GM12892 (cell line): ENCODE measurements at places on chromosomes 2 and 18.
A peak's percentile ranks its signal among the peaks of the same experiment; 100 is the strongest.

GRCh38 chr18:69217196-69218000 lies 183.3 kb upstream of the DOK6 start:
- no peak for DNase-seq

DNA sequence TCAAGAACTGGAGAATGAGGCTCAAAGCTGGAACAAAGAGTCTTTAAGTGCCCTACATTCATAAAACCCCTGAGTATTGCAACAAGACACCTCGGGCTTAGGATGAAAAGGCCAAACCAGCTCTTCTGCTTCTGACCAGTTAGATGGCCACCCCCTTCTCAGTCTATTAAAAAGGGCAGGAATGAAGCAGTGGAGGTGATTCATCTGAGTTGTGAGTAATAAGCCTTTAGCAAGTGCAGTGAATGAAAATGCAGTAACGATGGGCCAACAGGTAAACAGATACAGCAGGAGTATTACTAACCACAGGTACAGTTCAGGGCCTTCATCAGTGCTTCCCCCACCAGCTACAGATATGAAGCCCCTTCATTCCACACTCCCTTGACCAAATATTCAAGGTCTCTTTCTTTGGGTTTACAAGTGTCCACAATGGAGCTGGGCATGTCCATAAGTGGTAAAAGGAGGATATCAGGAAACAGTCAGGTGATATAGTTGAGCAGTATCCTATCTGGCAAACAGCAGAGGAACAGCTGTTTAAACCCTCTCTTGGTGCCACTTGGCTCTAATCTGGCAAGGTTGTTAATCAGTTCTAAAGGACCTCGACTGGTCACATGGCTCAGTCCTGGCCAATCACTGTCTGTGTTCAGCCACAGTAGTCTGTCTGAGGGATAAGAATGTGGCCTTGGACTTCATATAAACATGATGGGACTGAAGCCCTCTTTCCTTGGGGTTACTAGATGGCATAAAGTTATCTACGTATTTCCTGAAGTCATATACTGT lies 17.8 kb downstream of the SERPINB13 start:
- DNase-seq, result no peak

GRCh38 chr2:174376967-174377366 lies 18.6 kb upstream of the SCRN3 start:
- no peak for DNase-seq

DNA sequence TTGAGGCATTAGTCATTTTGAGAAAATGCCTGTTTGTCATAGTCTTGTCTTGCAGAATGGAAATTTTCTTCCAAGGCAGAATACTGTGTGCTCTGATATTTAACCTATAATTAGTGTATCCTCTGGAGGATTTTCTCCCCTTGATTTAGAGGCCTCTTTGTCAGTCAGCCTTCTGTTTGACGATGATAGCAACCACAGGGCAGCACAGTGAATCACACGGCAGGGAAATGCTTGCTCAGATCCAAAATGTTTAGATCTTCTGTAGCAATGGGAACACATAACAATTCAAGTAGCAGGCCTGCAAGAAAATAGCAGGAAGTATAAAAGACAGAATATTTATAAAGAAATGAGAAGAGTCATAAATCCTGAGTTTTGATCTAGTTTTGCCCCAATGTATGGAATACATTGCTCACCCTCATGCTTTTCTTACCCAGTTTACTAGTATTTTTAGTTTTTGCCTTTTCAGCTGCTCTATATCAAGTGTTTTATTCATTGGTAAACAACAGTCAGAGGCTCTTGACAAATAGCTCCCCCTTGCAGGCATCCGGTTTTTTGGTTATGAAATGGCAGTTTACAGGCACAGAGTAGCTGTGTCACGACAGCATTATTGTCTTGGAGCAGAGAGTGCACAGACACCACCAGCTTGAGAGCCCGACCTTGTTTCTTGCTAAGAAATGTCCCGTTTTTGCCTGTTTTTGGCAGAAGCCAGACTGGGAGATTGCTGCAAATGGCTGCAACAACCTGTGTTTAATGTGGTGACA lies 185.1 kb downstream of the MYO3B start:
- DNase-seq, result no peak

GRCh38 chr18:8366070-8366469 lies 243.2 kb upstream of the RAB12 start:
- DNase-seq, result no peak

DNA sequence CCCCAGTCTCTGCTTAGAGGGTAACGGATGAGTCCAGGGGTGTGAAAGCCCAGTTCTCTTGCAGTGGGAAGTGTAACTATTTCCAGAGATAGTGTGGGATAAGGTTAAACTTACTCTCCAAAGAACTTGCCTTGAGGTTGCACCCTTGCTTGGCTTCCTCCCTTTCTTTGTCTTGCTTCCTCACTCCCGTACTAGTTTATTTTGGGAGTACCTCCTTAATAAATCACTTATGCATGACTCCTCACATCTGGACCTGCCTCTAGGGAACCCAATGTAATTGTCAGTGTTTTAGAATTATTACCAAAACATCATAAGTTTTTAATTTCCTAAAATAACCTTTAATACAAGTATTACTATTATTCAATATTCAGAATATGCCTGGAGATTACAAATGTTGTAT lies 35.2 kb downstream of the CPO start:
- no peak for DNase-seq

DNA sequence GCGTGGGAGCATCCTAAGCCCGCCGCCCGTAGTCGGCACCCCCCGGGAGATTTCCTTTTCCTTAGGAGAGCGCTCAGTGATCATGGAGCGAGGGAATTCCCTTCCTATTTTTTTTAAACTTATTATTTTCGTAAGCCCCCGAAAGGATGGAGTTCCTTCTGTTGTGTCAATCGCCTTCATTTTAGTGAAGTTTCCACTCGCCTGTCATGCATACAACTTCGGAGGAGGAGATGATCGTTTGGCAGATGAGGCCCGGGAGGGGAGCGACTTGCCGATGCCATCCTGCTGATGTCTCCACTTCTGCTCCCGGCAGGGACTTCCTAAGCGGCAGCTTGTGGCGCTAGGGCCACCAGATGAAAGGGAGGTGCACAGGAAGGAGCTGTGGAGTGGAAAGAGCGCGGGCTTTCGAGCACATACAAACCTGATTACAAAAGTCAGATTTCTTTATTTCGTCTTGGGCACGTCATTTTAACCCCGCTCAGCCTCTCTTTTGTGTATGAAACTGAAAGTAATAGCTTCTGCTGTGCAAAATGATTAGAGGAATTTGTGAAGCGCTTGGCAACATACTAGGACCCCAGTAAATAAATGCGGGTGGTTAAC lies at the start of gene ADGRF3:
Gene ADGRF3 (minus strand): TSS at position 336 of the 600 bp plus-strand sequence. CDS start 555 bp downstream, outside the sequence.
- DNase-seq, result peak; percentile 7

- DNase-seq, result no peak
Observed at GRCh38 chr2:137991078-137991477, 26.8 kb downstream of the HNMT start.

DNA sequence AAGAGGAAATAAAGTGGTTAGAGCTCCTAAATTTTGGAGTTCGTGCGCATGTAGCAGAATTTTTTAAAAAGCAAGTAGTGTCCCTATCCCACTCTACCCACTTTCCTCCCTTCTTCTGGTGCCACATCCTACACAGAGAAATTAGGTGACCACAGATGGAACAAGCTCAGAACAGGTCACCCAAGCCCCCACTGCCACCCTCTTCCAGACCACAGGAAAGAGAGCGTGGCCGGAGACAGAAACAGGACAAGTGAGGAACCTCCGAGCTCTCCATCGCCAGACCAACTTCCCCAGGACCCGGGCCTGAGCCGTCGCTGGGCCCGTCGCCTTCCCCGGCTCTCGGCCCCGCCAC lies 433 bp downstream of the NPC1 start:
- DNase-seq, result no peak

DNA sequence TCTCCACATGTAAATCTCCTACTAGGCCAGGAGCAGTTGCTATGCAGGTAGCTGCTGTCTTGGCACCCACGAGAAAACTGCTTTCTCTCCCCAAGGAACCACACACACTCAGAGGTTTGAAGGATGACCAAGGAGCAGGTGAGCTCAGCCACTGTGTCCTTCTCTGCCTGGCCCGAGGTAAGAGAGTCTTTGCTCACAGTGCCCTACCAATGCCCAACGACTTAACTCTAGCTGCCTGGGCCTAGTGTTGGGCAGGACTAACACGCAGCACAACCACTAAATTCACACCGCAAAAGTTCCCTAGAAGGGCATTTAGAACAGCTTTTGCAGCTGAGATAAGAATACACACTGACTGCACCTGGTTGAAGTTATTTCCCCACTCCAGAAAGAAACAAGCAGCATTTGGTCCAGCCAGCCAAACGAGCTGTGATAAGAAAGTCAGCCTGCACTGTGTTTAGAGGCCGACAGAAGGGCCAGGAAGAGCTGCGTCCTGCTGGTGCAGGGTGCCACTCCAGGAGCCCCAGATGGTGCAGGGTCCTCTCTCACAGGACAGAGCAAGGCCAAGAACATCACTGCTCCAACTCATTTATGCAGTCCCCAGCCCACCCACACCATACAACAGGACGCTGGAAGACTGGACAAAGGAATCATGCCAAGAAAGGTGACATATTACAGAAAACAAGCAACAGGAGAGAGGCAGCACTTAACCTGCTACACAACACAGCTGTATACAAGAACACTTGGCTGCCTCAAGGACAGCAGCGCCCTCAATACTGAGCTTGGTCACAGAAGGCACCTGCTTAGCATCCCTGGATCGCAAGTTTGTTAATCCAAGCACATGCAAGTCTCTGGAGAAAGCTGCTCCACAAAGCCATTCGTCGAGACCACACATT lies 12.5 kb downstream of the HDLBP start:
- no peak for DNase-seq

- no peak for DNase-seq
Observed at GRCh38 chr2:185664384-185664783, 74.2 kb upstream of the FSIP2 start.

GRCh38 chr2:11998218-11998617 lies 251.8 kb downstream of the LPIN1 start:
- DNase-seq, result no peak

DNA sequence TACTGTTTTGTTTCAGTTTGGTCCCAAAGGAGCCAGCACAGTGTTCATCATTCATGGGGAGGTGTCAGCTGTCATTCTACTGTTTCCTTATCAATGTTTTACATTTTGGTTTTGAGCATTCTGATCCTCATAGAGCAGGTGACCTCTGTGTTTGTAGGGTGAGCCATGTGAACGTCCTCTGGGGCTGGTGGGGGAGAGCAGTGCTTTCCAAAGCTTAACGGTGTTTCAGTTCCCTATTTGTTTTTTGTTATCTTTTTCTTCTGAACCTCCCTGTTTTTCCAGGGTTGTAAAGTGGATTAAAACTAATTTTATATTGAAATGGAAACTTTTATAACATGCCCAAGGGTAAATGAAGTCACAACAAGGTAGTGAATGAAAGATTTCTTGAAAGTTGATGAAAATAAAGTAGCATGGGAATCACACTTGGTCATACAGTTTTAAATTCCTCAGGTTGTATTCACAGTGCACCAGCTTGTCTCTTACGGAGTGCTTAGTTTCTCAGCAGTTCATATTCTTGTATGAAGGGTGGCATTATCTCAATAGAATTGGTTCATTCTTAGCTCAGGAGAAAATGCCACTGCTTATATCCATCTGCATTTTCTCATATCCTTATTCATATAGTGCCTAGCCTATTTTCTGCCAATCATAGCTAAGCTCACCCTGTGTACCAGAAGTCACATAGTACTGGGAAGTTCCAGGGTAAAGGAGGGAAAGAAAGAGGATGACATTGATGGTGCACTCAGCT lies 54.5 kb downstream of the MAP4K4 start:
- no peak for DNase-seq

DNA sequence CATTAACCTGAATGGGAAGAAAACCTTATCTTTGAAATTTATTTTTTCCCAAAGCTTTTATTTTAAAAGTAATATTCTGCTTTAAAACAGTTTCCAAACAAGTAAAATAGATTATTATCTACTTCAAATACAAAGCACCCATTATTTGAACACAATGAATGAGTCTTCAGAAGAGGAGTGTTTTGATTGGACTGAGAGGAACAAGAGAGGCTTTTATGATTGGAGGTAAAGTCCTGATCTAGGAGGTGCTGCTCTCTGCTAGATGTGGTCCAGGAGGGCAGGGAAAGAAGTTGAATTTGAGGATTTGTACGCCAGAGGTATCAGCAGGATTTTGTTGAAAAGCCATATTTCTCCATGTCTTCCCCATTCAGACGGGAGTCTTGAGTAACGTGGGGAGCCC lies 900.7 kb downstream of the SOCS6 start:
- DNase-seq, result no peak

DNA sequence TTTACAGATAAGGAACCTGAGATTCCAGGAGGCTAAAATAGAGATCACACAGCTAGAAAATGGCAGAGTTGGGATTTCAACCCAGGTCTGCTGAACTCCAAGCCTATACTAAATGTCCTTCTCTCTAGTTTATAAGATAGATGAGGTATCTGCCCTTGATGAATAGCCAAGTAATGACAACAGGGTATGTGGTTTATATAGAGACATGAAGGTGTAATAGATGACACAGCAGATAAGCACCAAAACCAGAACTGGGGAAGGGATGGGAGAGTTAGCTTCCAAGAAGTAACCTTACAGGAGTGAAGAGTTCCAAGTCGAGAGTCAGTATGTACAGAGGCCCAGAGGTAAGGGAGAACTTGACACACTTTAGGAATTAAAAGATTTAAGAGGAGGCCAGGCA lies 104.7 kb upstream of the UBXN4 start:
- no peak for DNase-seq

DNA sequence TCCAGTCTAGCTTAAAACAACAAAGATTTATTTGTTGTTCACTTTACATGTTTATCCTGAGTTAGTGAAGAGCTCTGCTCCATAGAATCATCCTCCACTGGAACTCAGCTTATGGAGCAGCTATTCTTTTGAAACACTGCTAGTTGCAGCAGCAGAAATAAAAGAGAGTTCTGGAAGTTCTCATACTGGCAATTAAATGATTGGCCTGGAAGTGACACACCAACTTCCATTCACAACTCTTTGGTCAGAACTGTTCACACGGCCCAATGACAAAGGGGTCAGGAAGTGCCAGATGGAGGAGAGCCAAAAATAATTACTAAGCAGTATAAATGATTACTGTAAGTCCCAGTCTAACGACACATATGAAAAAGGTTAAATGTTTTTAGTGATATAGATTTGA lies 39.1 kb downstream of the FBXO11 start:
- DNase-seq, result no peak

- no peak for DNase-seq
Observed at GRCh38 chr2:133642791-133643191, 74.5 kb upstream of the NCKAP5 start.

- DNase-seq, result no peak
Observed at GRCh38 chr2:174035117-174035635, 70.0 kb upstream of the SP3 start.

GRCh38 chr18:46096651-46097300 lies 1.3 kb downstream of the ATP5F1A start:
- peak; percentile 15 for DNase-seq

- no peak for DNase-seq
Observed at GRCh38 chr2:172930871-172931255, 144.8 kb upstream of the MAP3K20 start.

- no peak for DNase-seq
Observed at GRCh38 chr18:30999887-31000628, 42.5 kb downstream of the DSC3 start.

GRCh38 chr2:219561179-219562048 lies 9.9 kb downstream of the OBSL1 start:
- no peak for DNase-seq
